Inflammatory macrophage (primary cell): ENCODE measurements at places on chromosomes 12 and 14.

- DNase-seq, result no peak
These were observed 5.8 kb downstream of the ARHGEF40 start for GRCh38 chr14:21075719-21076437.

GRCh38 chr14:35419429-35419841 lies 14.9 kb upstream of the NFKBIA start:
- no peak for DNase-seq

- no peak for DNase-seq
These were observed 719.1 kb downstream of the C12orf50 start for GRCh38 chr12:87310126-87310525.

DNA sequence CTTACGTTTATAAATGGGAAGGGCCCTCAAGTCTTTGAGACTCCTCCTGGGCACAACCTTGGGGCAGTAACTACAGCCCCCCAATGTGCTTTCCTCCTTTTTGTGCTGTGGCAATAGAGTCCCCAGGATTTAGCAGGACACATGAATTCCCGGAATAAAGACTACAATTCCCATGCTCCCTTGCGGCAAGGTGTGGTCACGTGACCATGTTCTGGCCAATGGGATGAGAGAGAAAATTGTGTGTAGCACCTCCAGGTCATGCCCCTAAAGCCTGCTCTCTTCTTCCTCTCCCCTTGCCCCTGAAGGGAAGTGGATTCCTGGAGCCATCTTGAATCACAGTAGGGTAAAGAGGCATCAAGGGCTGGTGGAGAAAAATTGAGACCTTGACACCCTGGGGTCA lies 295.1 kb upstream of the SFSWAP start:
- DNase-seq, result no peak

GRCh38 chr14:38090506-38090905 lies 117.2 kb upstream of the SSTR1 start:
- no peak for DNase-seq

- DNase-seq, result no peak
These were observed 49.1 kb downstream of the BTG1 start for GRCh38 chr12:92096346-92097136.

DNA sequence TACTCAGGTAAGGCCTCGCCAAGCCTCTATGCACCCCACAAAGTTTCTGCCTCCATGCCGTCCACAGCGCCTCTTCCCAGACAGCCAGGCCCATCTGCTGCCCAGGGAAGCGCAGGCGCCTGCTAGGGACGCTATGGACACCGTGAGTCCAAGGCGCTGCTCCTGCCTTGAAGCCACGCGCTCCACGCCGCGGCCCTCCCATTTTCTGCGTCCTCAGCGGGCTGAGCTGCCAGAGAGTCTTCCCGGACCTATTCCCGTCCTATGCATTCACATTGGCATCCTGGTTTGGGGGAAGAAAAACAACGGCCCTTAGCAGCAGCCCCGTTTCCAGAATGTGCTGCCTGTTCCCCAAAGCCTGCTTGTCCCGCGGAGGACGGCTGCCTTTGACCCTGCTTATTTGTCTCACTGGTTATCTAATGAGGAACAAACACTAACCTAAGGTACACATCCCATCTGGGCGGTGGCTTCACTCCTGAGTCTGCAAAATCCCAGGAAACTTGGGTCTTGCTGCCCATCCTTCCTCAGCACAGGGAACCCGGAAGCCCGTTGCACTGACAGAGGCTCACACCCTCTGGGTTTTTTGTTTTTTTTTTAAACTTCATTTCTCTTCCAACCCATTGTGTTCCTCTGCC lies 38.0 kb downstream of the MMAB start:
- DNase-seq, result no peak

DNA sequence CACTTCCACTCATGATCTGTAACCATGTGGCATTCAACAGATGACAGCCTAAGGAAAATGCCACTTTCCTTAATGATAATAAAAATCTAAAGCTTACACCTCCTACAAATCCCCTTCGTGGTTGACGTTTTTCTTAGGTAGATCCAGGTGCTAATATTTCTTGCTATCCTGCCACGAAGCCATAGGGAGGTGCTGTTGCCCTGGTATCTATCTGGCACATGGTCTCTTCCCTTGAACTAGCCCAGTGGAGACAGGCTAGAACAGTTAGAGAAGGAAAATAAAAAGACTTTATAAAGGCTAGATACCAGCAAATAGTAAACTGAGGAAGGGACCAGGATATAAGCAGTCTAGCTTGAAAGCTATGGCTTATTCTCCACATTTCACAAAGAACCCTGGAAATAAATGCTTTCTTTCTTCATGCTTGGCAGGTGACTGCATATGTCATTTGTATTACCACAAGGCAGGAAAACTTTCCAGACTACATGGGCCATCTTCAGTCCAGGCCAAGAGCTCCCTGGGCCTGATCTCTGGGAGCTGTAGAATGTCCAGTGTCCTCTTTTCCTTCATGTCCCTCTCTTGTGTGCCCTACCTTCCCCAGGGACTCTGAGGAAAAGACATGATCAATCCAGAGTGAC lies 15.3 kb downstream of the SPIC start:
- DNase-seq, result no peak

GRCh38 chr12:103046154-103046553 lies 88.7 kb downstream of the ASCL1 start:
- no peak for DNase-seq

- no peak for DNase-seq
These were observed 100.7 kb downstream of the SCARB1 start for GRCh38 chr12:124762791-124763593.

GRCh38 chr12:45105996-45106395 lies 55.1 kb upstream of the DBX2 start:
- no peak for DNase-seq

DNA sequence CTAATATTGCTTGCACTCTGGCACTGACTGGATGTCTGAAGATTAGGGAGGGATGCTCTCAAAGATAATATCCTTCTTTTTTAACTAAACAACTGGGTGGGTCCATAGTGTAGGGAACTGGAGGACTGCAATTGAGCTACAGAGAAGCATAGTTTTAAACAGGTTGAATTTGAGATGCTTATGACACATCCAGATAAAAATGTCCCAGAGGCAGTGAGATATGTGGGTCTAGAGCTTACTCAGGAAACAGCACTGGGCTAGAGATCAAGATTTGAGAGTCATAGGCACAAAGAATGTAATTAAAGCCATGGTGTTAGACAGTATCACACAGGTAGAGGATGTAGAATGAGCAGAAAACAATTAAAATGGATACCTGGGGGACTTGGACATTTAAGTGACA lies 198.4 kb downstream of the NELL2 start:
- no peak for DNase-seq

DNA sequence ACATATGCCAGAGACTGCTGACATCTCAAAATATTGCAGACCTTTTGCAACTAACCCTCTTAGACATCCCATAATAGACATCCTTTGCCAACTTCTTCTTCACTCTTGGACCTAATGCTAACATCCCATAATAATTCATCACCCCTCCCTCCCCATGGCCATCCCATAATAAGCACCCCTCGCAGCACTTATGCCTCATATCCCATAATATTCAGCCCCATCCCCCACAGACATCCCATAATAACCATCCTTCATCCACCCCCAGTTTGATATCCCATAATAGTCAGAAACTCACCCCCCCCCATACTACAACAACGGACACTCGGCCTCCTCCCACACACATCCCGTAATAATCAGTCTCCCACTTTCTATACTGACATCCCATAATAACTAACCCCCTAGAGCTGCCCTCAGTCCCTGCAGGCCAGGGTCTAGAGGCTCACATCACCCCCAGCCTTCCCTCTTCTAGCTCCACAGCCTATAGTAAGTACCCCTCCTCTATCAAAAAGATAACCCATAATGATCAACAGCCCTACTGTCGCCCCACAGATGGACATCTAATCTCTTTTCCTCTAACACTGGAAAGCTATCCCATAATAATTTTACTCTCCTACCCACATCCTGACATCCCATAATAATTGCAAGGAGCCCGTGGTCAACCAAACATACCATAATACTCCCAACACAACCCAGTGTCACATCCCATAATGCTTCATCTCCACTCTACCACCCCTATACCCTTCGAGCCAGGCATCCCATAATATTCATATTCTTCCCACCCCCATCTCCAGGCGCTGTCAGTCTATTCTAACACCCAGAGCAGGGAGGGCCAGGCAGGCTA lies 792 bp upstream of the CHD4 start:
- no peak for DNase-seq

- no peak for DNase-seq
These were observed 121.8 kb downstream of the BCL11B start for GRCh38 chr14:99150236-99150635.

DNA sequence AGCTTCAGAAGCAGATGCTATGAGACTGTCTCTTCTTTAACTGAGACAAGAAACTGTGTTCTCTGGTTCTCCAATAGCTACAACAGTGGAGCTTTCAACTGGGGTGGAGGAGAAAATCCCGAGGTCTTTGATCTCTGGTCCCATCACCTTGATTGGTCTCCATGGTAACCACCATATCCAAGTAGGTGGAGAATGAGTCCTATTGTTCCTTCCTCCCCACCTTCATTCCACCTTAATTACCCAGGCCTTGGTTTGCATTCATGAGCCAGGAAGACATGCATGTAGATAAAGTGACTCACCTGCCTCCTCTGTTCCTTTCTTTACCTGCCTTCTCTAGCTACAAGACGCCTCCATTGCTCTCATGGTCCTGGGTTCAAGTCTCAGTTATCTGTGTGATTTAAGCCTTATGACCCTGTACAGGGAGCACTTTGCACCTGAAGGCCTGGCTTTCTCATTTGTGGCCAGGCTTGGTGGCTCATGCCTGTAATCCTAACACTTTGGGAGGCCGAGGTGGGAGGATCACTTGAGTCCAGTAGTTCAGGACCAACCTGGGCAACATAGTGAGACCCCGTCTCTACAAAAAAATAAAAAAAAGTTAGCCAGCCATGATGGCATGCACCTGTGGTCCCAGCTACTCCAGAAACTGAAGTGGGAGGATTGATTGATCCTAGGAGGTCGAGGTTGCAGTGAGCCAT lies 157.7 kb upstream of the TBX3 start:
- no peak for DNase-seq

- DNase-seq, result no peak
These were observed 14.6 kb upstream of the CABP1 start for GRCh38 chr12:120625557-120626419.

GRCh38 chr14:88505621-88506020 lies 49.2 kb downstream of the PTPN21 start:
- no peak for DNase-seq

DNA sequence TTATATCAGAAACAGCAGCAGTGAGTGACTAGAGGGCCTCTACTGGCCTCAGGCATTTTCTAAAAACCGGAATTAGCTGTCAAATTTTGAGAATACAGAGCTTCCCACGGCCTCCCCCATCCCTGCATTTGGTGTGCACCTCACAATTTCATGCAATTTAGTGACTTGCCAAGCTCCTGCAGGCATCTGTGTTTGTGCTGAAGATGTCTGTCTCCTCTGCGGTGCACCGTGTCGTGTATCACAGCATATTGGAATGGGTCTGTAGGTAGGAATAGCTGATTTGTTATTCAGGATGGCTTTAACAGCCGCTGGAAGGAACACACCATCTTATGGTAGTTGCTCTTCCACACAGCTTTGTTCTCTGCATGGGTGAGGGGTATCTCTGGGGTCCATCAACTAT lies 140.3 kb downstream of the SSPN start:
- no peak for DNase-seq

GRCh38 chr14:76832503-76832988 lies 6.3 kb downstream of the LRRC74A start:
- DNase-seq, result peak; percentile 96

- peak; percentile 18 for DNase-seq
These were observed 132.7 kb downstream of the SLC41A2 start for GRCh38 chr12:104825408-104825807.

DNA sequence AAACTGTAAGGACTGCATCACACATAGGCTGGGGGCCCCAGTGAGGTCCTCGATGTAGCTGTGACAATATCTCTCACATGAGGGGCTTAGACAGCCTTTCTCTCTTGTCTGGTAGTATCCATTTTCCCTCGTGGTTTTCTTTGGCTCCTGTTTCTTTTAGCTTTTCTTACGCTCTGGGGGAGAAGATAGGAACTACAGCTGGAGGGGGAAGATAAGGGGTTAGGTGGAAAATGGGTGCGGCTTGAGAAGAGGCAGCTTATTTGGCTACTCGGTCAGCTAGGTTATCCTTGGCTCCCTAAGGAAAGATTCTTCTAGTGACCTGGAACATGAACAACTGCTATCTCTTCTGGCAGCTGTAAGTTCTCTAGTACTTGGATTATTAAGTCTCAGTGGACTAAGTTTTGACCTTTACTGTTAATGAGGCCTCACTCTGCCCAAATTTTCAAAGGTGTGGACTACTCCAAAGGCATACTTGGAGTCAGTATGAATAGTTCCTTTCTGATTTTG lies 28.7 kb upstream of the CPNE8 start:
- DNase-seq, result no peak

- DNase-seq, result peak; percentile 31
These were observed 9.1 kb downstream of the HEATR5A start for GRCh38 chr14:31411218-31411727.

DNA sequence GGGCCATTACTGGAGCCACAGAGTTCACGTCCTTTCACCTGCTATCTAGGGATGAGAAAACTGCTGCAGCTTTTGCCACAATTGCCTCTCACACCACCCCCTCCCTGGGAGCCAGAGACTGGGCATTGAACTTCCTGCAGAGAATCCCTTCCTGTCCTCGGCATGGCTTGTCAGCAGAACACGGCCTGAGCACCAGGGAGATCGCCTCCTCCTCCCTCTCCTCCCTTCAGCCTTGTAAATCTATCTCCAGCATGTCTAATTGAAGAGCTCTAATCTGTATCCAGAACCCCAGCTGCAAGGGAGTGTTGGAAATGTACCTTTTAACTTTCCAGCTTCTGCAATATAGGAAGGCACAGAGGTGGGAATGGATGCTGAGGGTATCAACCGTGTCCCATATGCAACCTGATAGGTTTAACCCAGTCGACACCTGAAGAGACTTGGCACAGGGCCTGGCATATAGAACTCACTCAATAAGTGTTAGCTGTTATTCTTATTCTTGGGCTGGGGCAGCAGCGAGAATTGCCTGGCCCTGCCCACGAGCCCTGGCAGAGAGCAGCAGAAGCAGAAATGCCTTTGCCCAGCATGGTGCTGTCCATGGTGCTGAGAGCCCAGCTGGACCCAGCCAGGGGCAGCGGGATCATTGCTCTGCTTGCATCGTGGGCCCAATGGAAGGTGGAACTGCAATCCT lies 26.8 kb downstream of the TMEM63C start:
- peak; percentile 44 for DNase-seq

- peak; percentile 80 for DNase-seq
These were observed 21.2 kb upstream of the ZNF740 start for GRCh38 chr12:53159195-53159839.
